ENCODE measurements at places on chromosomes 7 and 10.

- DNase-seq = no peak
Observed at GRCh38 chr10:60234551-60234950, 155.1 kb downstream of the ANK3 start.

DNA sequence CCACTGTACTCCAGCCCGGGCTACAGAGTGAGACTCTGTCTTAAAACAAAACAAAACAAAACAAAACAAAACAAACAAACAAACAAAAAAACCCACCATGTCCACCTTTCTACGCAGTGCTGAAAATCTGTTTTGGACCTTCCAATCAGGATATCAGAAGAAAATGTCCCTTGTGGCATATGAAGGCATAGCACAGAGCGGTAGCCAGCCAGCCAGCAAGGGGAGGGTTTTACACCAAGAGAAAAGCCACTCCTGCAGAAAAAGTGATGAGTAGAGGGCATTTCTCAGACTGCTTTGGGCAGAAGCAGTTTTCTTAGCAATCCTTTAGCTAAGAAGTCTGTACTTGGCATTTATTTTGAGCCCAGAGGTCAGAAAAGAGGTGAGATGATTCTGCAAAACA is 612.2 kb downstream of the TYW1 start:
- no peak for DNase-seq

GRCh38 chr10:117134306-117135025 is 3.6 kb downstream of the VAX1 start:
- no peak for DNase-seq

DNA sequence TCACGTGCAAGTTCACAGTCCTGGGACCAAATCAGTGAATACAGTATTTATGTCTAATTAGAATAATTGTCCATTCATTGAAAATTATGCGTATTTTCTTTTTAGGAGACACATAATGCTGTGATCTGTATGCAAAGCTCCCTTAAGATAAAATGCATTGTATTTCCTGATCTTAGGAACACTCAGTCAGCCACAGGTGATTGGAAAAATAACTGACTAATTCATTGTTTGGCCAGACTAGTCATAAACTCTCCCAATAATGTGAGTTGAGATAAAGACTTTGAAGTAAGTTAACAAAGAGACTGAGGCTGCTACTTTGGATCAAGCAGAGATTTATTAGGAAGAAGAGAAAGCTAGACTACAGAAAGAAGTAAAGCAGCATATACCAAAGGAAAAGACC is 182.2 kb downstream of the GNAI1 start:
- DNase-seq = no peak

- DNase-seq = no peak
Observed at GRCh38 chr10:11600280-11600679, 11.2 kb downstream of the USP6NL start.
